Skeletal muscle cell (primary cell): ENCODE measurements at places on chromosomes 1 and 21.

DNA sequence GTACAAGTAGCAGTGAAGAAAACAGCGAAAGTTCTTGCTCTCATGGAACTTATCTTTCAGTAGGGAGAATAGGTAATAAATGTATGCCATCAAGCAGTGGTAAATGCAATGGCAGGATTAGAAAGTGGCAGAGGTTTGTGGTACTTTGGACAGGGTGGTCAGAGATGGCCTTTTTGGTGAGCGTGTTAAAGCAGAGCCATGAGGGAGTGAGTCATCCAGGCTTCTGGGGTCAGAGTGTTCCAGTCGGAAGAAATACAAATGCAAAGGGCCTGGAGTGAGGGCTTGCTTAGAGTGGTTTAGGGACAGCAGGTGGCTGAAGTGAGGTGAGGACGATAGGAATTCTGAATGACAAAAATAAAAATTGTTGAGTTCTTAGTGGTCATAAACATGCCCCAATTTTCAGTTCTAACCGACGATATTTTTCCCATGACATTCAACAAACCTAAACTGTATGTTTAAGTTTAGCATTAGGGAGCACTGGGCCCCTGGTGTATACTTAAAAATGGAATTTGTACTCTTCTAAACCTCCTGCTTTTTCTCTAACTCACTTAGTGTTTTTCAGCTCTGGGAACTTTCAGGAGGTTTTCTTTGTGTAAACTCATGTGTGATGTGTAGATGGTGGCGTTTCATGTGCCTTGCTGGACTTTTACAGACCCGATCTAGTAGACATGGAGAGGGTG lies 78.2 kb downstream of the MACF1 start:
- no peak for DNase-seq

DNA sequence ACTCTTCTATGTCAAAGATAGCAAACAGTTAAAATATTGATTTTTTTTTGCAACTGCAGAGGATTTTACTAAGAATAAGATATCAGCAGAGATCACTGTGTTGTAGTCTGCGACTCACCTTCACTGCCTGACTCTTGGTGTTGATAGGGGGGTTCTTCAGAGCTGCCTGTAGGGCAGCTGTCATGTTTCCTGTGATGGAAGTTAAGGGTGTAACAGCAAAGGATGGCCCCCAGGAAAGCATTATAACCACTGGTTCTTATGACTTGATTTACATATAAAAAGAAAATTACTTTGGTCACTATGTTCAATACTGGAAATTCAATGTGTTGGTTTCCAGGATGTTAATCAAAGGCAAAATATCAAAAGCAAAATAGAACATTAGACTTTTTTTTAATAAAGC lies 2.6 kb downstream of the ARPC5 start:
- no peak for DNase-seq

- DNase-seq = no peak
Measured at GRCh38 chr21:36386031-36386642, 945 bp downstream of the CHAF1B start.

DNA sequence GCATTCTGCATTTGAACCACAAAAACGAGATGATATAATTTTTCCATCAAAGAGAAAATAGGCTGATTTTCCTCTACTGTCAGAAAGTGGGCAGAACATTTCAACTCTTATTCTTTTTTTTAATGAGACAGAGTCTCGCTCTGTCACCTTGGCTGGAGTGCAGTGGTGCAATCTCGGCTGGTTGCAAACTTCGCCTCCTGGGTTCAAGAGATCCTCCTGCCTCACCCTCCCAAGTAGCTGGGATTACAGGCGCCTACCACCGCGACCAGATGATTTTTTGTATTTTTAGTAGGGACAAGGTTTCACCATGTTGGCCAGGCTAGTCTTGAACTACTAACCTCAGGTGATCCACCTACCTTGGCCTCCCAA lies 11.6 kb downstream of the DSTYK start:
- no peak for DNase-seq

GRCh38 chr1:18632218-18632588 lies 1.6 kb downstream of the PAX7 start:
- DNase-seq = no peak

DNA sequence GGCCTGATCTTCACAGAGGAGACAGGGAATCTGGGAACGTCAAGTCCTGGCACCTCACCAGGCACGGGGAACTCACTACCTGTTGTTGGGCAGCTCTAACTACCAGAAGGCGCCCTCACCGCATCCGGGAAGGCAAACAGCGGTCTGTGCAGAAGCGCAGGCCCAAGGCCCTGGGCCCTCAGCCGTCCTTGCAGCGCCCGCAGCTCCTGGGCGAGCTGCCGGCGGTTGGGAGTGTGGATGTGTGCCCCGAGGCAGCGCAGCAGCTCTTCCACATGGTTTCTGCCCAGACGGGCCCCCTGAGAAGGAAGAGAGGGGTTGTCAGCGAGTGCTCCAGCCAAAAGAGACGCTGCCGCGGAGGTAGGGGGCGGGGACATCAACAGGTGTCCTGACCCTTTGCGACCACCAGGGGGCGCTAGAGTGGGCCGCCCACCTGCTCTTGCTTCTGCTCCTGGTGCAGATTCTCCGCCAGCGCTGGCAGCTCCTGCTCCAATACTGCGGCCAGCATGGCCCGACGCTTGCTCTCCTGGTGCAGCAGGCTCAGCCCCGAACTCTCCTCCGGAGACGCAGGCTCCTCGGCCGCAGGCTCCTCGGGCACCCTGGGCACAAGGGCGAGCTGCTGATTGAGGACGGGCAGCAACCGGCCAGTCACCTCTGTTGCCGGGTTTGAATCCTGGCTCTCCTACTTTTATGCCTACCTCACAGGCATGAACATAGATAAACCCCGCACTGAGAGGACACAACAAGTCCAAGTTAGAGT lies 9.3 kb downstream of the MAP3K6 start:
- no peak for DNase-seq

DNA sequence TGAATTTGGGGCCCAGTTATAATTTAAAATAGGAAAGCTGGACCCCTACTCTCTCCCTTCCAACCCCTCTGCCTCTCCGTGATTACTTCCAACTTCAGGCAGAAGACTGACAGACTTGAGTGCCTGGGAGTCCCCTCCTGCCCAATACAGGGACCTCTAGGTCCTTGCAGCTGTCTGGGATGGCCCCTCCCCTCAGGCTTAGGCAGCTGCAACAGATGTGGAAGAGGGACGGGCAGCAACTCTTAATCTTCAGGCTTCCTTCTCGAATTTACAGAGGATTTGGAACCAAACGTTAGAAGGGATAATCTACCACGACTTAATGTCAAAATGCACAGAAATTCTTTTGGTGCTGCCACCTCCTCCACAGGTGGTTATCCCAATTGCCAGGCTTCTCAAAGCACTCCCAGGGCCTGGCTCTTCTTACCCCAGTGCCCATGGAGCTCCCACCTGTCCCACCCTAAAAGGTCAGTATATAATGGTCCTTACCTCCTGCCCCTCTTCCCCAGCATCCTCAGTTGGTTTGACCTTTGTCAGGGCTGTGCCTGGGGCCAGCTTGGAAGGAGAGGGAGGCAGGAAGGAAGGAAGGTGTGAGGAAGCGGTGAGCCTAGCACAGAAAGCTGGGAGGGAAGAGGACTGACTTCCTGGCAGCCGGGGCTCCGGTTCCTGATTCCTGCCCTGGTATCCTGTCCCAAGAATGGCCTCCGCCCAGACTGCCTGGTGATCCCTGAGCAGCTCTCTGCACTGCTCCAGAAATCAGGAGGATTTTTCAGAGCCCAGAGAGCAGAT lies 2.8 kb downstream of the PEA15 start:
- no peak for DNase-seq

DNA sequence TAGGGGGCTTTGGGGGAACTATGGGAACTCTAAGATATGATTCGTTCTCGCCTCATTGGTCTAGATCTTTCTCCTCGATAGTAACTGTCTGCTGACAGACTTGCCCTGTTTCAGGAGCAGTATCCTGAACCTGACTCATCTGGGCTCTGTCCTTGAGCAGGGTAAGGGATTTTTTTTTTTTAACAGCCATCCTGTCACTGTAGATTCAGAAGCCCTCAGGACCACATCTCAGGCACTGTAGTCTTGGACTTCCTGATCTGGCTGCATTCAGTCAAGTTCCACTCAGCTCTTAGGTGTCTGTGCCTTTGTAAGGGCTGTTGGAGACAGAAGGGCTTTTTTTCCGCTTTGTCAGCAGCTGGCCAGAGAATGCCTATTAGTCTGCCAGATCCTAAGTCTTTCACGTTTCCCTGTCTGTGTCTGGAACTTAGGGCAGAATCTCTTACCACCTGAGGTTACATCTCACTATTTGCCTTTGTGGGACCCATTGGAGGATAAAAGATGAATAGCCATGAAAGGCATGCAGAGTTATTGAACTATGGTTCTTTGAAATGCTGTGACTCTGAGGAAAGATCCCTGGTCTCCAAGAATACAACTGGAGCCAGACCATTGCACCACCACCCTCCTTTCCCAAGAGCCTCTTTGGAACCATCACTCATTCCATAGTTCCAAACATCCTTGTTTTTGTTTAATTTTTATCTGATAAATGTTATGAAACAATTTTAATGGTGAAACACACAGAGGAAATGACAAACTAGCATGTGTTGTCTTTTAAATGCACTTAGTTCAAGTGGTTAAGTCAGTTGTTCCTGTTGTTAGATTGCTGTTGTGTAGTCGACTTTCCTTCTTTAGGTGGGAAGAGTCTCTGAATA lies 49.7 kb upstream of the MACF1 start:
- no peak for DNase-seq

GRCh38 chr21:42041246-42041645 lies 29.9 kb upstream of the UMODL1 start:
- no peak for DNase-seq

DNA sequence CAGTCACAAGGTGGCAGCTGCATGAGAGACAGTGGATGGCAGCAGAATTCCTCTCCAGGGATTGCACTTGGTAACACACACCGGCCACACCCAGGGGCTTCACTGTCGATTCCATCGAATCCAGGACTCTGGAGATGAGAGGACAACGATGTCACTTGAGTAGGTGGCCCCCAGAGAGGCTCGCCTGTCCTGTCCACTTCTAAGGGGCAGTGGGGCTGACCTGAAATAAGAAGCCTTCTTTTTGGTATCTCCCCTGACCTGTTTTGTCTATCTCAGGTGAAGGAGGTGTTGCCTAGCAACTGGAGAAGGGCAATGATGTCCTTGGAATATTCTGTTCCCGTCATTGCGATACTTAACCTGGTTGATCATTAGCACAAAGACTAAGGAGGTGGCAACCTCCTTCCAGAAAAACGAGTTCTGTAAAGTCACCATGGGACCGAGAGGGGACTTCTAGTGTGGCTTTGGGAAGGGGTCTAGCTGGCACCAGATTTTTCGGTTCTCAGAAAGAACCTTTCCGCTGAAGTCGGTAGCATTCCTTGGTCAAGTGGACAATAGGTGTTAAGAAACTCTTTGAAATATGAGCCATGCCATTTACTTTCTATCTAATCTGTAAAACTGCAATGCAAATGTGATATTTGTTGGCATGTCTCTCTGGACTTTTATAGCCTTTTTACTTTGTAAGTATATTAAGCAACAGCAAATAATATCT lies 85.2 kb upstream of the TMPRSS2 start:
- no peak for DNase-seq

DNA sequence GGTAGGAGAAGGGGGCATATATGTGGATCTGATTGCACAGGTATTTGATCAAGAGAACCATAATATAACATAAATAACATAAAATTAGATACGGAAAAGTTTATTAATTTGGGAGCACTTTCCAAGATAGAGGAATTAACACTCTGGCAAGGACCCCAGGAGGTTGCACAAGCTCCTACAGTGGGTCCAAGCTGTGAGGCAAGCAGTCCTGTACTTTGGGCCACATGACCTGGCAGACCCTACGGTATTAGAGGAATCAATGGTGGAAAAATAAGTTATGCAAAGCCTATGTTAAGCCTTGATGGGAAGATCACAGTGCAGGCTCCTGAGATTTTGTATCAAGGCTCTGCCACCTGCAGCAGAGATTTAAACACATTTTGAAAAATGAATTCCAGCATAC lies 220.1 kb downstream of the COL24A1 start:
- no peak for DNase-seq

DNA sequence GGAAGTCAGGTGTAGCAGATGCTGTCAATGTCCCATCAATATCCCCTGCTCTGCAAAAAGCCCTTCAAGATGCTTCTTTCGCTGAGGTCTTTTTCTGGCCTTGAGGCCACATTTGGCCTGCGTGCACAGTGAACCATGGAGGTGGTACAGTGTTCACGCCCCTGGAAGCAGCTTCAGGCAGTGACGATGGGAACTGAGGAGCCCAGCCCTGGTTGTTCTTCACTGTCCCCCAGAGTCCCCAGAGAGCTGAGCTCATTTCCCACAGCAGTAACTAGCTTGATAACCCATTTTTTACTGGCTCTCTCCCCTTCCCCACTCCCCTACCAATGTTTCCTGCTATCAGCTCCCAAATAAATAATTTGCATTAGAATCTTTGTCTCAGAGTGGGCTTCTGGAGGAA lies 76.5 kb downstream of the OLIG1 start:
- DNase-seq = no peak

- DNase-seq = no peak
Measured at GRCh38 chr1:109514846-109515245, 5.3 kb upstream of the AMIGO1 start.

DNA sequence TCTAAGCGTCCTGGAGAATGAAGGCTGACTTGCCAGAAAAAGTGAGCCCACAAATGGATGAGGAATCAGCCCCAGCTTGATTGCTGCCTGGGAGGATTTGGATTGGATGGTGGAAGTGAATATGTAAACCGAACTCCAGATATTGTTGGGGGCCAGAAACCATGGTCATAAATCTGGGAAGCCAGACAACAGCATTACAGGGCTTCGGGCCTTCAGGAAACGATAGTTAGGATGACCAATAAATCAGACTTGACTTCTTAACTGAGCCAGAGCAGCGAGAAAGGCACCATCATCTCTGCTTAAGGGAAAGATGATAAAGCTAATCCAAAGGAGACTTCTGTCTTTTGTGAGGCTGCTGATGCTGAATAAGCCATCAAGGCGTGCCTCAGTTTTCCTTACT lies 26.6 kb downstream of the FAM78B start:
- no peak for DNase-seq

DNA sequence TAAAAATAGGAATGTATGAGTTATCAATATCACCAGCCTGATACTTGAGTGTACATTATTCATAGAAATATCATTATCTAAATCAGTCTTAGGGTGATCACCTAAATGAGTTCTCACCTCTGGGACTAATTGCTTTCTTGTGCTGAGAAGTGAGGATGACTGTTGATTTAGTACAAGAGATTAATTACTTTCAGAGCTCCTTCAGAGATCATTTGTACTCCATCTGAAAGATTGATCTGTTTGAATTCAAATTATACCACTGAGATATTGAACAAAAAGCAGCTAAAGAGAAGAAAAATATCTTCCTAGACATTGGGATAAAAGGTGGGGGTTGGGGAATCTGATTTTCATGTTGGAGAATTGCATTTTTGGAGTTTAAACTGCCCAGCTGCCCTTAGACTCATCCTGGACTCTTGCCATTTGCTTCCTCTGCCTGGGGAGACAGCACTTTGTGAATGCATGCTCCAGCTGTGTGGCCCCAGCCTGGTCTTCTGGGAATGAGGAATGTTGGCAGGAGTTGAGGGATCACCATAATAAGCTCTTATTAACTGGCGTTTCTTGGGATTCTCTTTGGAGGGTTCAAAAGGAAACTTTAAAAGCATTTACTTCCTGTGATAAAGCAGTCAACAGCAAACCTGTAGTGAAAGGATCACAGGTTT lies 19.7 kb upstream of the PGBD2 start:
- peak; percentile 11 for DNase-seq

GRCh38 chr1:243842978-243843511 lies 7.0 kb downstream of the AKT3 start:
- DNase-seq = peak; percentile 56

GRCh38 chr1:8371372-8371991 lies 53.6 kb downstream of the SLC45A1 start:
- no peak for DNase-seq

- no peak for DNase-seq
Measured at GRCh38 chr1:183911285-183911684, 106.4 kb downstream of the RGL1 start.

GRCh38 chr1:202689493-202690342 lies 20.5 kb downstream of the SYT2 start:
- DNase-seq = no peak
